ENCODE measurements at places on chromosomes 3 and 15.

DNA sequence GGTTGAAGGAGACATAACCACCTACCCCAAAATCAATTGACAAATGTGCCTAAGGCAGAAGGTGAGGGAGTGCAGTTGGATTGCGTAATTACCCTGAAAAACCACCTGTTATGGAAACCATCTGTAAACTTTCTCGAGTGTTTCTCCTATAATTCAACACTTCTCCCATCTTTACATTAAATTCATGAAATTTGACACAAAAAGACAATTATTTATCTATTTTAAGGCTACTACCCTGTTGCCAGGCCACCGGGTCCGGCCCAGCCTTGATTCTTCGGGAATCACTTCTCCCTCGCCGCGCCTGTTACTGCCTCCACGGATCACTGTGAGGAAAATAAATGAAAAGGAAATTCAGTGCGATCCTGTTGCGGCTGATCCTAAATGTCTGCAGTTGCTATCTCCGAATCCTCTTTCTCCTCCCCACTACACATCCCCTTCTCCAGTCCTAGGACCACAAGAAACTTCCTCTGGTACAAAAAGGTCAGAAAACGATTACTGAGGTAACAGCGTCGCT is 646 bp downstream of the IQCB1 start:
- DNase-seq, result peak; percentile 16

DNA sequence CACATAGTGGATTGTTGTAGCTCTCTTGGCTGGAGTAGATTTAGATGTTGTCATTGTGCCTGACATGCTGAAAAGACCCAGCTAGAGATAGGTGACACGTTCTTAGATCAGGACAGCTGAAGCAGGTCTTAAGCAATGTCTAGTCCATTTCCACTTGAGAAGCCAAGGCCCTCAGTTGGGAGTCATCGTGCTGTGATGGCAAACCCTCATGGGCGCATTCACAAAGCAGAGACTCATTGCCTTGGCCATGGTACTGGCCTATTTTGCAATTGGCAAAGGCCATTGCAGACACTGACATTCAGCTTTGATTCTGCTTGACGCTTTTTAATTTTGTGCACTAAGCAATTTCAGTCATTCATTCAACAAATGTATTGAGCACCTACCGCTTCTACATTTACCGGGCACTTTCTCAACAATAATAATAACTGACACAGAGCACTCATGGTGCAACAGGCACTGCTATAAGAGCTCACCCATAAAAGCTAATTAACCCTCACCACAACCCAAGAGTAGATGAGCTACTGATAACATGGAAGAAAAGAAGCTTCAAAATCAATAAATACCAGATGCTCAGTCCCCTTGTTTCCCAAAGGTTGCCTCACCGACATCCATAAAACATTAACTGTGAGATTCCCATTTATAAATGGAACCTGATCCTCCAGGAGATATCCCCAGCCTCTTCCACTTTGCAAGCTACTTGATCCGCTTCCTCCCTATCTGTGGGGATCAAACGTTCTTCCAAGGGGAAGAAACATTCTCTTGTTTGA is 200.1 kb downstream of the TLE3 start:
- DNase-seq, result no peak

DNA sequence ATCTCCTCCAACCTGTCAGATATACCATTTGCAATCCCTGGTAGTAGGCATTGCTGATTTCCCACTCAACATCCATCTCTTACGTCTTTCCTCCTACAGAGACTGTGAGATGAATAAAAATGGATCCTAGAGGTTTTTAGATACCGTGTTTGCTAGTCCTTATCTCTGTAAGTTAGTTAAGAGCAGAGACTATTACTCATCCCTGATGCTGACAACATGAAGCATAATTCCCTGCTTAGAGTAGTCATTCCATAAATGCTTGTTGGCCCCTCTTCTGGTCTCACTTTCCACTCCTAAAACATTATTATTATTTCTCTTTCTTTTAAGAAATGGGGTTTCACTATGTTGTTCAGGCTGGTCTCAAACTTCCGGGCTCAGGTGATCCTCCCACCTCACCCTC is 136.2 kb downstream of the RTP4 start:
- no peak for DNase-seq

DNA sequence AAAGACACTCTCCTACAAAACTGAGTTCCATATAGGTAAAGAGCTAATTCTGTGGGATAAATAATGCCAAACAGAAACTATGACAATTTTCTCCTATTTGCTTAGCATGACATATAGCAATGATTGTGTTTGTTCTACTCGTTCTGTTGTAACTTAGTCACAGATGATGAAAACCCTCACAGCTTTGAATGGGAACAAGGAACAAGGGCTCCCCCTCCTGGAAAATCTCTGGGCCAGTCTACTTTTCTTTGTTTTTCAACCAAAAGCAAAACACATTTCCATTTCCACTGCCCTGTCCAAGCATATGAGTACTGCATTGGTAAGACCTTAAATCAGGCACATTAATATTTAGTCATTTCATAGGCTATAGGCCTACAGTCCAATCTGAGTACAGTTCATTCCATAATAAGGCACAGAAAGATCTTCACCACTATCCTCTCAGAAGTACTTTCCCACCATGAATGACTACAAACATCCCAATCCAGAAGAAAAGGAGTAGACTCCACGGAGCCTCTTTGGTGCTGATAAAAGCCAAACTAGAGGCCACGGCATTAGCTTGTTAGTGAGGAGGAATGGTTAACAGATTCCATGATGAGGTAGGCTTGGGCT is 67.1 kb downstream of the ATP8B4 start:
- DNase-seq, result peak; percentile 49

- DNase-seq, result peak; percentile 35
These were observed 1.1 kb downstream of the RCCD1 start for GRCh38 chr15:90955624-90956273.

- DNase-seq, result no peak
These were observed 3.5 kb upstream of the PP2D1 start for GRCh38 chr3:20015525-20015924.

DNA sequence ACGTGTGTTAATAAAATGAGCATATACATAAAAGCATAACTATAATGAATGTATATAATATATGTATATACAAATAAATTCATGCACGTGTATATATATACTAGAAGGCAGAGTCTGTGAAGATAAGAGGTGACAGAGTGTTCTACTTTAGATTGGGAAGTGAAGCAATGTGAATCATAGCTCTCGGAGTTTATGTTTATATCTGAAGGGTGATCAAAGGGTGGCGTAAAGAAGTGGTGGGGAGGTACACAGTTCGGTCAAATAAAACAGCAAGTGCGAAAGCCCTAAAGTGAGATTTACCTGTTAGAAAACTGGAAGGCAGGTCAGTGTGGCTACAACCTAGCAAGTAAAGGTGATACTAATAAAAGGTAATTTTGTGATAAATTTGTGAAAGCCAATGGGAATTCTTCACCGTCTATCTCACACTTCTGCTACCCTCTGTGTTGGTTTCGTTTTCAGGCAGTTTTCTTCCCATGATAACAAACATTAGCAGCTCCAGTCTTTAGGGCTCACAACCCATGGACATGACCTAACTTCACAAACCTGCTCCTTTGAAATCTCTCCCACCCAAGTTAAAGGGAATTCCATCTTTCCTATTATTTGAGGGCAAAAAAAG is 46.7 kb upstream of the BCHE start:
- peak; percentile 2 for DNase-seq

GRCh38 chr3:125374501-125374995 is 577 bp downstream of the ZNF148 start:
- DNase-seq, result peak; percentile 19

DNA sequence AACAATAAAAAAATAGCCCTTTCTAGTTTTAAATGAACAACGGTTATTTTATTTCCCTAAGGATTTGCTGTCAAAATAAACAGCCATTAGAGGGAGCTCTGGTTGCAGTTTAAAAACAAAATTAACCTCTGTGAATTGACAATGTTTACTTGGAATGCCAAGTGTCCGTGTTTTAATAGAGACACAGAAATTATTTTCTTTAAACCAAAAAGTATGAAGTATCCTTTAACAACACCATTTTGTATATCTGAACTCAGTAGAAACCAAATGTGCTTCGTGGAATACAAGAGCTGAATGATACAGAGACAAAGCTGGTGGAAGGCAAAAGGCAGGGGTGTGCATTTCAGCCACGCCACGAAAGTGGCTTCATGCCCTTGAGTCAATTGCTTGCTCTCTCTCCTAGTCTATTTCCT is 74.4 kb downstream of the MOBP start:
- DNase-seq, result peak; percentile 12

DNA sequence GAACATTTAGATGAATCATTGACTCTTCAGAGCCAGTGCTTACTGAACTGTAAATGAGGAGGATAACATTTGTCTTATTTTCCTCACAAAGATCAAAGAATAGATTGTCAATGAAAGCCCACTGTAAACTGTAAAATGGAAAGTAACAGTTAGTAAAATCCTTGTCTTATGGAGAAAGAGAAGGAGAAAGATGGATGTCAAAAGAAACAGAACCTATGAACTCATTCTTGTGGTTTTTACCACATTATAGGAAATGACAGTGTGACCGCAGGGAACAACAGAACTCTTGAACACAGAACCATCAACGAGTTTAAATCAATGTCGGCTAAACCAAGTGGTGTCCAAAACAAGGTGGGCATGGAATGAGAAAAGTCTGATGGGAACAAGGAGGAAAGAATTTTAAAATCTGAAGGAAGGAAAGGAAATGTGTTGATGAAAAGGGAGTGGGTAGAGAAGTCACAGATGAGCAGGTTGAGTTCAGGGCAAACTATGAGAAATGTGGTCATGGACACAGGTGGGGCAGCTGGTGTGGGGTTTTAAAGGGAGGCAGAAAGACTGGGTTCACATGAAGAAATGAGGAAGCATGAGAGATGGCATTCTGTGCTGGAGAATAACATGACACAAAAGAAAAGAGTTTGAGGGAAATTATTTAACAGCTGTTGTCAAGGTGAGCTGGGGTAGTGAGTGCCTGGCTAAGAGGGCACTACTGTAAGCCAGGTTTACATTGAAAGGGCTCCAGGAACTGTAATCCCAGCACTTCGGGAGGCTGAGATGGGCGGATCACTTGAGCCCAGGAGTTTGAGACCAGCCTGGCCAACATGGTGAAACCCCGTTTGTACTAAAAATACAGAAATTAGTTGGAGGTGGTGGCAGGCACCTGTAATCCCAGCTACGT is 42.4 kb upstream of the ETV5 start:
- no peak for DNase-seq

- peak; percentile 52 for DNase-seq
These were observed 218.6 kb downstream of the GREM1 start for GRCh38 chr15:32936283-32936918.

DNA sequence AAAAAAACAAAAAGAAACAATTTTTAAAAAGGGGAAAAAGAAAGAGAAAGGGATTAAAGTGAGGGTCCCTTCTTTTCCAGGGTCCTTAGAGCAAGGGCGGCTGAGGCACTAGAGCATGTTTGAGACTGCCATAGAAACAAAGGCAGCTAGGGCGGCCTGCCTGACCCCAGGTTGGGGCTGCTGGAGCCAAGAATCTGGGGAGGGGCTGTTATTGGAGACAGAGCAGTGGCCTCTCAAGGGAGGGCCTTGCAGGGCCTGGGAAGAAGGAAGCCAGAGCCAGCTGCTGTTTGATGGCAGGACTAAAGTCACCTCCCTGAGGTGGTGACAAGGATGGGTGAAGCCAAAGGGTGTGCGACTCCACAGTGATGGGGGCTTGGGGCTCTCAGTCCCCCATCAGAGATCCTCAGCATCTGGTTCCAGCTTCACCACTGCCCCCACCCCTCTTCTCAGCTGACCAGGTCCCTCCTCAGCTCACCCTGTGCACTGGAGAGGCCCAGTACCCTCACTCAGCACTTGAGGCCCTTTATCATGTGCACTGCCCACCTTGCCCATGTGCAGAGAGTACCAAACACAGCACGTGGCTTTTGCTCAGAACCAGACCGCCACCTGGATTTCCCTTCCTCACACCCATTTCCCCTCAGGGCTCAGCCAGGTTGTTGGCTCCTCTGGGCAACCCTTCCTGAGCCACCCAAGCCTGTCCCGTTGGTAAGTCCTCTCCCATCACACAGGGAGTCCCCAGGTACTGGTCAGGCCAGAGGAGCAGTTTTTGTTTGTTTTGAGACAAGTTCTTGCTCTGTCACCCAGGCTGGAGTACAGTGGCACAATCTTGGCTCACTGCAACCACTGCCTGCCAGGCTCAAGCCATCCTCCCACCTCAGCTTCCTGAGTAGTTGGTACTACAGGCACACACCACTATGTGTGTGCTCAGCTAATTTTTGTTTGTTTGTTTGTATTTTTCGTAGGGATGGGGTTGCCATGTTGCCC is 1.7 kb downstream of the TMEM89 start:
- no peak for DNase-seq

DNA sequence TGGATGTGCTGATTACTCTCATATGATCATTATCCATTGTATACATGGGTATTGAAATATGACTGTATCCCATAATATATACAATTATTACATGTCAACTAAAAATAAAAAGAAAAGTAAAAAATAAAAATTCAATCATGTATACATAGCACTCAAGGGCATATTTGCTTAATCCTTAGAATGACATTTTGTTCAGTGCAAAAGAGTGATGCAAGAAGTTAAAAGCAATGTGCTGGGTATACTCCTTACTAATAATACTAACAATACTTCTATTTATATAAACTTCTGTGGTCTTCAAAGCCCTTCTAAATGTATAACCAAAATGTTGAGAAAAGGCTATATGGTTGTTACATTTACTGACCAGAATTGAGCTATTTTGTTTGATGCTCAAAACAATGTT is 23.2 kb upstream of the TM4SF1 start:
- DNase-seq, result no peak

DNA sequence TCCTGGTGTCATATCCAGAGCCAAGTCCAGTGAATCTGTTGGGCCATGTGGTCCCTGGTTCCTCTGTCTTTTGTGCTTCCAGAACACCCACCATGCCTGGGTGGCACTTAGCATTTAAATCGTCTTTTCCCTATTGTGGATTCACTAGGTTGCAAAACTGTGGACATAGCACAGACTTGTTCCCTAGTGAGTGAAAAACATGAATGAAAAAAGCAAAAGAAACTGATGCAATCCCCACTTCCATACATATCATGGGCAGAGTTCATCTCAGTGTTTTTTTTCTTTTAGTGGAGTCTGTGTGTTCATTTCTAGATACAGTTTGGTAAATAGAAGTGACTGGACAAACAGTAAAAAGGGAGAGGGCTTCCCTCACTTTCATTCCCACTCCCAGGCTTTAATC is 170.5 kb downstream of the SLCO3A1 start:
- no peak for DNase-seq

- peak; percentile 85 for DNase-seq
These were observed 33.3 kb upstream of the VPS33B start for GRCh38 chr15:91055548-91056331.

- DNase-seq, result no peak
These were observed 605.7 kb upstream of the CFAP20DC start for GRCh38 chr3:59655418-59656015.

- no peak for DNase-seq
These were observed 622.0 kb downstream of the PYDC2 start for GRCh38 chr3:192082730-192083660.

DNA sequence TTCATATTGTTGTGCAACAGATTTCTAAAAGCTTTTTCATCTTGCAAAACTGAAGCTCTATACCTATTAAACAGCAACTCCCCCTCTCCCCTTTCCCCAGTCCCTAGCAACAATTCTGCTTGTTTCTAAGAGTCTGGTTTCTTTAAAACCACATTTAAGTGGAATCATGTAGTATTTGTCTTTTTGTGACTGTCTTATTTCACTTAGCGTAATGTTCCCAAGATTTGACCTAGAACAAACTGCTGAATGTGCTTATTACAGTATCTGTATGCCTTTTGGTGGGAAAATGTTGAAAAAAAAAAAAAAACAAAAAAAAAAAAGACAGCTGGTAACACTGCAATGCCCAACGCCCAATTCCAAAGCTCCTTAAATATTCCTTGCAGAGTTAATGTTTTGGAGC is 19.5 kb upstream of the SPESP1 start:
- no peak for DNase-seq

GRCh38 chr3:66996696-66997095 is 1.4 kb upstream of the KBTBD8 start:
- no peak for DNase-seq
